ENCODE measurements at places on chromosomes 11 and 22.

- DNase-seq: no peak
Observed at GRCh38 chr11:62847767-62848314, 8.5 kb upstream of the WDR74 start.

DNA sequence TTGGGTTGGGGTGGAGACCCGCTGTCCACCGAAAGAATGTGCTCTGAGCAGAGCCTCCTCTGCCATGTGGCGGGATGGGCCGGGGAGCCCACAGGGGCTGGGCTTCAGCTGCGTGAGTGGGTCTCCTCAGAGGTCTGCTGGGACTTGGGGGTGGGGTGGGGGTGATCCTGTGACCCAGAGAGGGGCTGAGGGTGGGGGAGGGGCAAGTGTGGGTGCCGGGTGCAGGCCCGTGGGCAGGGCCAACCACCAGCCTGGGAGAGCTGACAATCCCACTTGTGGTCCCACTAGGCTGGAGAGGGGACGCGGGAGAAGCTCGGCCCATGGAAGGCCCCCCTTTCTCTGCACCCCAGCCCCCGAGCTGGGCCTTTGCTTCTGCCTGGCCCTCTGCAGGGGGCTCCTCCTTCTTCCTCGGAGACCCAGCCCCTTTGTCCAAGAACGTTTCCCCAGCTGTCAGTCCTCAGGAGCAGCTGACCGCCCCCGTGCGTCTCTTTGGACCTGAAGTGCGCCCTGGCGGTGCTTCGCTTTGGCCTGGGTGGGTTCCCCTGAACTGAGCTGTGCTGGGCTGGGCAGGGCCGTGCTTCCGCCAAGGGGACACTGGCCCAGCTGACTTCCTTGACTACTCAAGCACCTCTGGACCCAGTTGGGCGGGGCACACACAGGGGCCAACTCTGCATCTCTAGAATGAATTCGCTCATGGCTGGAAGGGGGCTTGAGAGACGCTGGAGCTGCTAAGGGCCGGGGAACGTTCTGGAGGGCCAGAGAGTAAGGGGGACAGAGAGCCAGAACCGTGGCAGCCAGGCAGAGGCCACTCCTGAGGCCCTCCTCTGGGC, 30.2 kb downstream of the OSBPL5 start:
- no peak for DNase-seq

GRCh38 chr11:117600234-117600783, 196.7 kb downstream of the DSCAML1 start:
- no peak for DNase-seq

DNA sequence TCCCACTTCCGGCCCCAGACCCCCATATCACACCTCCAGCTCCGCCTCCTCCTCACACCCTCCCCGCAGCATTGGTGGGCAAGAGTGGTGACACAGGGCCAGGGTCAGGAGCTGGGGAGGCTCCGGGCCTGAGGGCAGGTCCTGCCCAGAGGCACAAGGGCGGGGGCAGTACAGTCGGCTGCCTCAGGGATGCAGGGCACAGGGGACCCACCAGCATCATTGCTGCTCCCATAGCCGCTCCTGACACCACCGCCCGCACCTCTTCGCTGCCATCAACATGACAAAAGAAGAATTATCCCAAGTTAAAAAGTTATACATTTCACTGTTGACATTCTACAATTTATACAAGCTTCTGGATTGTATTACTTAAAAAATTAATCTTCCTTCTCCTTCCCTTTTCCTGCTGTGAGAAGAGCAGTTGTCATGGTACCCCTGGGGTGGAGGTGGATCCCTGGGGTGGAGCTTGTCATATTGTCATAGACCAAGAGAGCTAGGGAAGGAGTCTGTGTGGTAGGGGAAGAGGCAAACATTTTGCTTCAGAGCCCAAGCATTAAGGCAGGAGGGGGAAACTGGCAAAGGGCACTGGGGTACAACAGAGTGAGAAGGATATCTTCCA, 4.1 kb downstream of the SBF2 start:
- DNase-seq: no peak

DNA sequence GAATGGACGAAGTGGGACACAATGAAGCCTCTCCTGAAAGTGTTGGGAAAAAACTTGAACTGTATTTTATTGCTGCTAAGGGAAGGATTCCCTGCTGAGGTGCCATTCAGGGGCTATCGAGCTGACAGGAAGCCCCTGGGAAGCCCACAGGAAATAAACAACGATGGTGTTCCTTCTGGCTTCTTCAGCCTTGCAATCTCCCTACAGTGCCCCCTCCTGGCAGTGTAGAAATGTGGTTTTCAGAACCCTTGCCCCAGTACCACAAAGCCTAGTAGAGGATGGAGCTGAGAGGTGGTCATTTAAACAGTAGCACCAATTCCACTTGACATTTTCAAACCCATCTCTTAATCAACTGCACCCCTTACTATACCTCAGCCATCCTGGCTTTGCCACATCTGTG, 676.7 kb upstream of the ARHGAP42 start:
- DNase-seq: no peak

- DNase-seq: no peak
Observed at GRCh38 chr22:27138471-27138870, 481.1 kb downstream of the MIAT start.

DNA sequence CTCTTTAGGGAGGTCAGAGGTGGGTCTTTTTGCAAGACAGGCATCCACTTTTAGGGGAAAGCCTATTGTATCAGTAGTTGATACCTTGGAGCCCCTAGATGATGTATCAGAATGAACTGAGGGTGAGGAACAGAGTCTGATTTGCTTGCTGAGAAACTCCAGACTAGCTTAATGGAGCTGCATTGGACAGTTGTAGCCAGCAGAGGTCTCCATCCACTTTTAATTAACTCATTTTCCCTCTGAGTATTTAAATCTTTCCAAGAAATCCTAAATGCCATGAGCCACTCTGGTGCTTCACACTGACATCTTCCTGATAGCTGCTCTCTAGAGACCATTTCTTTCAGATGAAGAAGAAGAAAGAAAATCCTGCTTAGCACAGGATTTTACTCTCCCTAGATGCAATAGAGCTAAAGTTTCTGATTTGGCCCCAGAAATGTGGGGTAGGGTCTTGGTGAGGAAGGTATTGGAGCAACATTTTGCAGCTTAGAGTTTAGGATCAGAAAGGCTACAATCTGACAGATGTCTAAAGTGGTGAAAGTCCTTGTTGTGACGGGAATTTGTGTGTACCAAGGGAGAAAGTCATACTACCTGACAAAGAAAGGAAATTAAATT, 38.0 kb downstream of the EXT2 start:
- DNase-seq: no peak

DNA sequence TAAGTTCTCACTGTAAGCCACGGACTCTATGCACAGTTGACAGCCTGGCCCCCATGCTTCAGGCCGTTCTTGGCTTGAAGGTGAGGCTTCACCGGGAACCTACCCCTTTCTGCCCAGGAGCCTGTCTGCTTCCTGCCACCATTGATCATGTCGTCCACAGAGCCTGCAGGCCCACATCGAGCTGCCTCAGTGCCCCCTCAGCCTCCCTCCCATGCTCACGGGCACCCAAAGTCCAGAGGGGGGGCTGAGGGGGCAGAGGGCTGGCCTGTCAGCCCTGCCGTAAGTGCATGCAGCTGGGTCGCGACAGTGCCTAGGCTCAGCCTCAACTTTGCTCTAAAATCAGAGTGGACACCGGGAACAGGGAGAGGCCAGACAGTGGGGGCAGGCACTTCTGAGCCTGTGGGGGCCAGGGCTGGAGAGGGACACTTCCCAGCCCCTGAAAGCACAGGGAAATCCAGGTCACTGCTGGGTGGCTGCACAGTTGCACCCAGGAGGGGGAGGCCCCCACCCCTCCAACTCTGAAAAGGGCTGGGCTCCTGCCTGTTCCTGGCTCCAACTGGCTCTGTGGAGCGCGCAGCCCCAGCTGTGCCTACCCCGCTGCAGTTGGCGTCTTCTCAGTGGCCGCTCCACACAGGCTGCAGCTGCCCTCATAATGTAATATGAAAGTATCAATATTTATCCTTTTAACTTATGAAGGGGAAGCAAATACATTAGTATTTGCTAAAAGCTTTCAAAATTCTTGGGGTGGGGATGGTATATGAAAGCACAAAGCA, 598.6 kb downstream of the DLG2 start:
- DNase-seq: no peak

GRCh38 chr11:2532704-2533586, 88.1 kb downstream of the KCNQ1 start:
- DNase-seq: peak; percentile 98

GRCh38 chr22:23064381-23065068, 5.8 kb upstream of the GNAZ start:
- peak; percentile 46 for DNase-seq

DNA sequence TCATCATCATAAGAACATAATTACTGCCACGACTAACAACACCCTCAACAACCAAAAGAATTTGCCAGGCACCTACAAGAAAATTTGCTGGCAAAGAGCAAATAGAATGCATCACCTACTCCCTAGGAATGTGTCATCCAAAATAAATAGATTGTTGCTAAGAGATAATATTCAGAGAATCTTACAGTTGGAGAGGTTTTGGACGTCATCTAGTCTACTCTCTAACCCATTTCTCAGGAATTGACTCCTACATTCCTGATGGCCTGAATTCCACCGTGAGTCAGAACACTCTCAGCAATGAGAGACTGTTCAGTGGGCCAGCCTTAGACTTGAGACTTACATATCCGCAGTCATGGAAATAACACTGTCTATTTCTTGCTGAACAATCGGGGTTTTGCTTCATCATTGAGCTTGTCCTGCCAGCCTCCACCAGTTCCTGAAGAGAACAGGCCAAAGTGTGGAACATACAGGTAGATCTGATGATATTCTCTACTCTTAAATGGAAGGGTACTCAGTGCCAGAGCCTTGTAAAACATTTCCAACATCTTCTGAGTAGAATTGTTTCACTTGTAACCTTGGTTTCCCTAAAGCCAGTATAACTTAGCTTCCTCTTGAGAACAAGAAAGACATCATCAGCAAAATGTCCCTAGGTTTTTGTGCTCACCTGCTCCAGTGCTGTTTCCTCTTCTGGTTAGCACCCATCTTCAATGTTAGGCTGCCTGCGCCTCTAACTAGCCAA, 8.3 kb downstream of the KIRREL3 start:
- no peak for DNase-seq

- no peak for DNase-seq
Observed at GRCh38 chr11:79466411-79466810, 25.6 kb upstream of the TENM4 start.

DNA sequence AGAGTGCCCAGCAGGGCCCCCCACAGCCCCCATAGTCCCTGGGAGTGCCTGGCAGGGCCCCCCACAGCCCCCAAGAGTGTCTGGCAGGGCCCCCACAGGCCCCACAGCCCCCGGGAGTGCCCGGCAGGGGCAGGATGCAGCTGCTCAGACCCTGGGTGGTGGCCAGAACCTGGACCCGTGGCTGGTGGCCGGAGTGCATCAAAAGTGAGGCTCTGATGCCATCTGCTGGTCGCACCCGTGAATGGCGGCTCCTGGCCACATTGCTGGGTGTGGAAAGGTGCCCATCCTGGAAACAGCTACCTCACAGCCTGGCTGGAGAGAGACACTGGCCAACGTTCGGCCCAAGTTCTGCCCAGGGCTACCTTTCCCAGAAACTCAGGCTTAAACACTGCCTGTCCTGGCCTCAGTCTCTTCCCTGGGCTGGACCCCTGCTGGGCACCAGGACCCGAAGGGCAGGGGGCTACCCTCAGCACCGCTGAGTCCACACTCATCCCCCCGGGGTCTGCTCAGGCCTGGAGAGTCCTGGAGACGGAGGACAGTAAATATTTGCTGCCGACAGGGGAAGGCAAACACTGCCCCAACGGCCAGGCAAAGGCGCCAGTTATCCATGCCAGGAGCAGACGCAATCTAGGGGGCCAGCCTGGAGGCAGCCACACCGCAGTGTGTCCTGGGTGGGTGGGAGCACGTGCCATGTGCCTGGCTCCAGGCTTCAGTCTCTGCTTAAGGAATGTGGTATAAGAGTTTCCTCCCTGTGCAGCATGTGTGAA, 4.4 kb downstream of the INS start:
- DNase-seq: peak; percentile 87

GRCh38 chr11:8325591-8326304, 62.1 kb upstream of the LMO1 start:
- no peak for DNase-seq

GRCh38 chr22:50014655-50015401, 2.3 kb upstream of the IL17REL start:
- peak; percentile 59 for DNase-seq

GRCh38 chr11:114138411-114138810, 78.9 kb downstream of the ZBTB16 start:
- no peak for DNase-seq

DNA sequence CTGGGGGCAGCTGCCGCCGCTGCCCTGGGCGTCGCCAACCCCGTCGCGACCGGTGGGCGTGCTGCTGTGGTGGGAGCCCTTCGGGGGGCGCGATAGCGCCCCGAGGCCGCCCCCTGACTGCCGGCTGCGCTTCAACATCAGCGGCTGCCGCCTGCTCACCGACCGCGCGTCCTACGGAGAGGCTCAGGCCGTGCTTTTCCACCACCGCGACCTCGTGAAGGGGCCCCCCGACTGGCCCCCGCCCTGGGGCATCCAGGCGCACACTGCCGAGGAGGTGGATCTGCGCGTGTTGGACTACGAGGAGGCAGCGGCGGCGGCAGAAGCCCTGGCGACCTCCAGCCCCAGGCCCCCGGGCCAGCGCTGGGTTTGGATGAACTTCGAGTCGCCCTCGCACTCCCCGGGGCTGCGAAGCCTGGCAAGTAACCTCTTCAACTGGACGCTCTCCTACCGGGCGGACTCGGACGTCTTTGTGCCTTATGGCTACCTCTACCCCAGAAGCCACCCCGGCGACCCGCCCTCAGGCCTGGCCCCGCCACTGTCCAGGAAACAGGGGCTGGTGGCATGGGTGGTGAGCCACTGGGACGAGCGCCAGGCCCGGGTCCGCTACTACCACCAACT, 1.0 kb downstream of the FUT4 start:
- no peak for DNase-seq

GRCh38 chr11:13126430-13126829, 117.3 kb downstream of the RASSF10 start:
- no peak for DNase-seq

DNA sequence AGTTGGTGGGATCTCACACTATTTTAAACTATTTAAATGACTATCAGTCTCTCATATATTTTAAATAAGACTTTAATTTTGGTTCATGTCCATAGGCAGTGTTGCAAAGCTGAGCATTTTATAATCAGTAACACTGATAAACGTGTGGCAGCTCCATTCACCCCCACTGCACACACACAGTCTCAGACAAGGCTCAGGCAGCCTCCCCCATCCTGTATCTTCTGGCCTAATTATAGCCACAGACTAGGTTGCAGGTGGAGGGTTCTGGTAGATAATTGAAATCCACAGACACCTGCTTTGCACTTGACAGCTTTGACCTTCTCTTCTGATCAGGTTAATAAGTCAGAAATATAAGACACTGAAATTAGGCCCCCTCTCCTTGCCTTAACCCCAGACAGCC, 118.5 kb upstream of the LDLRAD3 start:
- no peak for DNase-seq

DNA sequence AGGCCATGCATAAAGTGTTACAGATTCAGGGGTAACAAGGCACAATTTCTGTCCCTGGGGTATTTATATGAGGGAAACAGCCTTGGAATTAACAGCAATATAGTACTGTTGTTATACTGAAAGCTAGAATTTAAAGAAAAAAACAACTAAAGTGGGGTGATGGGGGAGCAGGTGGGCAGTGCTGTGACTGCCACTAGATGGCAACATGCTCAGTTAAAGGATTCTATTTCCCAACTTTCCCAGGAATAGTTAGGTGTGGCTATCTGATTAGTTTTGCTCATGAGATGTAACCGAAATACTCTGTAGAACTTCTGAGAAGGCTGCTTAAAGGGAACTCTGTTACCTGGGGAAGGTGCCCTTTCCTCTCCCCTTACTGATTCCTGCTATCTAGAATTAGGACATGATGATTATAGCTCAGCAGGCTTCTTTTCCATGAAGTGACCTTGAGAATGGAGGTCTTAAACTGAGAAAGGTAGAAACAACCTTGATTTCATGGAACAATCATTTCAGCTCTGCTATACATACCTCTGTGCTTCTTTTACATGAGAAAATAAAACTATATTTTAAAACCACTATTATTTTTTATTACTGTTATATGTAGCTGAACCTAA, 102.6 kb downstream of the RELT start:
- DNase-seq: no peak
